ENCODE measurements at places on chromosomes 16 and 17. TPM values are rescaled to one million over a fixed set of nuclear protein-coding genes. Genes with fewer than 3 reads are reported as not detected.

The TBC1D26 gene
- total RNA-seq = 2.4 TPM

The C16orf82 gene
- not detected for total RNA-seq

The SPSB3 gene
- 80.4 TPM for total RNA-seq

The SRCIN1 gene
- total RNA-seq = 20.8 TPM

Measured in glutamatergic neuron (in vitro differentiated cells).